ENCODE measurements at places on chromosomes 16 and 17.

DNA sequence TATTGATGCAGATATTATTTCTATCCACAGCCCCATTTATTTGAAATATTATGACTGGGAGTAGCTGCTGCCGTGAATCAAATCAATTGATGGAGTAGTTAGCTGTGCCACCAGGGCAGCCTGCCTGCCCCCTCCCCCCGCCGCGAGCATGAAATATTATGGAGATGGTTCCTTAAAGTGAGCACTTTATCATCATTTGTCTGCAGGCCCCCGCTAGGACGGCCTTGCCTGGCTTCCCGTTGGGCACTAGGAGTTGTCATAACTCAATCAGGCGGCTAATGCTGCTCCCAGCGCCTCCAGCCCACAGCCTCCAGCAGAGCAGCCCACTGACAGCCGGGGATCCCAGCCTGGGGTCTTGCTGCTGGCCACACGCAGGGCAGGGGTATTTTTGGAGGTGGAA lies 173.9 kb downstream of the SALL1 start:
- DNase-seq, result no peak

DNA sequence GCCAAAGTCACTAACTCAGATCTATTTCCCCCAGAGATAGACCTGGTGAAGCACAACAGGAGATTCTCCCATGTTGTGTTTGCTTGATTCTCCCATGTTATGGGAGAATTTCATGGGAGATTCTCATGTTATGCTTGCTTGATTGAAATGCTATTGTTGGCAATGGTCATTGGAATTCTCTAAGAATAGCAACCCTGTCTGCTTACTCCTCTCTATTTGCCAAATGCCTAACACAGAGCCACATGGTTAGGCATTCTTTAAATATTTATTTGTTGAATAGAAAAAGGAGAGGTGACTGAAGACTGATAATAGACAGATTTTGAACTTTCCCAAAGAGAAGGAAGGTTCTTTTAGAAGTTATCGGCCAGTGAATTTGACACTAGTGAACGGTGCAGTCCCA lies 111.5 kb upstream of the MPHOSPH6 start:
- no peak for DNase-seq

DNA sequence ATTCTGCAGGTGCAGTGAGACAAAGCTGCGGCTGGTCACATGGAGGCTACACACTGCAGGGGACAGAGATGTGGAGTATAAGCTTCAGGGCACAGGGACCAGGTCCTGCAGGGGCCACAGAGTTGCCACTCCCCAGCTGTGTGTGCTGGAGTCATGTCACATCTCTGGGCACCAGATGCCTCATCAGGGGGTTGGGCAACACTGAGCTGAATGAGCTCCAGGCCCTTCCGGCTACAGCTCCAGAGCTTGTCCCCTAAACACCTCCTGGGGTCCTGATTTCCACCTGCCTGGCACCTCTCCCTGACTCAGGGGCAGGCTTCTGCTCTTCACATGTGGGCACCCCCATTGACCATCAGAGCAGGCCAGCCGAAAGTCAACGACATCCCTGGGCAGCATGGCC lies 32.5 kb downstream of the SPHK1 start:
- no peak for DNase-seq

- DNase-seq, result no peak
Observed at GRCh38 chr17:28467456-28468025, 5.9 kb upstream of the SLC13A2 start.

GRCh38 chr17:9928601-9929333 lies 23.7 kb upstream of the RCVRN start:
- no peak for DNase-seq

Measured in NCI-H2029 treated with DMSO at 0.1 percent for 48 hours (cell line).